Right atrium auricular region (tissue), 2 donors: ENCODE measurements at places on chromosomes 16 and 17.

GRCh38 chr16:15790458-15790857, 66.4 kb downstream of the MYH11 start:
- no peak for DNase-seq

DNA sequence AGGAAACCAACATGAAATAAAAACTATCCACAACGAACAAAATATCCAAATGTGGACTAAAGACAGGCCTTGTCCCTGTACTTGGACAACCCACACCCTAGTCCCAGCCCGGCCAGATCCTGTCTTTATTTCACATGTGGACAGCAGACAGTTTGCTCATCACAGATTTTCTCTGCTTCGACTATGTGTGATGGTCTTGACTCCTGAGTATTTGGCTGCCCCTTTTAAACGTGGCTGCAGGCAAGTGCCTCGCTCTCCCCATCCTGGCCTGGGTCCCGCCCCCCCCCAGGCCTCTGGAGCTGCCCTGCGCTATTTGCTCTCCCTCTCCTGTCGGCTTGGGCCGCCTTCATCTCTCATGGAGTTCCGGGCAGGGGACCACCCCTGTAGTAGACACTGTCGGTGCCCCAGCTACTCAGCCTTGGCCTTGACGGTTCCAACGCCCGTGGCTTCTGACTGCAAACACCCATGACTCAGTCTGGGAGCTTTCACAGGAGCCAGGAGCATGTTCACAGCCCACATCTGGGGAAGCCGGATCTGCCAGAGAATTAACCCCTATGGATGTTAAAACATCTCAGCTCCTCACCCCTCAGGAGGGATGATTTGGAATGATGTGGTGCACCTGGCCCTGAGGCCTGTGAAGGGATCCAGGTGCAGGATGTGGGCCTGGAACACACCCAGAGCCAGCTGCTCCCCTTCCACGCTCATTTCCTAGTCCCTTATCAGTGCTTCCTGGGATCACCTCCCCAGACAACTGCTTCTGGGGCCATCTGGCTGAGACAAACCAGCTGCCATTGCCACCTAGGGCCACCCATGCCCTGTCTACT, 229.7 kb upstream of the RPL38 start:
- no peak for DNase-seq

DNA sequence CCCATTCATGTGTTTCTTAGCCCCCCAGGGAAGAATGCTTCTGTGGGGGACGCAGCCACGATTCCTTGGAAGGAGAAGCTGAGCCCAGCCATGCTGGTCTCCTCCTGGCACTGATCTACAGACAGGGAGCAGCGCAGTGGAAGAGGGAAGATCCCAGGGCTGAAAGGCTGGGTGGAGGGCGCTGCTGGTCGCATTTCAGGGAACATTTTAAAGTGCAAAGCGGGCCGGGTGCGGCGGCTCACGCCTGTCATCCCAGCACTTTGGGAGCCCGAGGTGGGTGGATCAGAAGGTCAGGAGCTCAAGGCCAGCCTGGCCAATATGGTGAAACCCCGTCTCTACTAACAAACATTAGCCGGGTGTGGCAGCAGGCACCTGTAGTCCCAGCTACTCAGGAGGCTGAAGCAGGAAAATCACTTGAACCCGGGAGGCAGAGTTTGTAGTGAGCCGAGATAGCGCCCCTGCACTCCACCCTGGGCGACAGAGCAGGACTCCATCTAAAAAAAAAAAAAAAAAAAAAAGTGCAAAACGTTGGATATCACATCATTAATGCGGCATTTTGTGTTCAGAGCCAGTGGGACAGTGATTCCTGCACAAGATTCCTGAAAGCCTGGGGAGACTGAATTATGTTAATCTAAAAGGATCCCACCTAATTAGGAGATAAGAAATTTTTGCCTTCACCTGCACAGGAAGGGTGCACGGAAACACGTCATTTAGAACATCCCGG, 558 bp upstream of the CHMP6 start:
- DNase-seq: no peak

DNA sequence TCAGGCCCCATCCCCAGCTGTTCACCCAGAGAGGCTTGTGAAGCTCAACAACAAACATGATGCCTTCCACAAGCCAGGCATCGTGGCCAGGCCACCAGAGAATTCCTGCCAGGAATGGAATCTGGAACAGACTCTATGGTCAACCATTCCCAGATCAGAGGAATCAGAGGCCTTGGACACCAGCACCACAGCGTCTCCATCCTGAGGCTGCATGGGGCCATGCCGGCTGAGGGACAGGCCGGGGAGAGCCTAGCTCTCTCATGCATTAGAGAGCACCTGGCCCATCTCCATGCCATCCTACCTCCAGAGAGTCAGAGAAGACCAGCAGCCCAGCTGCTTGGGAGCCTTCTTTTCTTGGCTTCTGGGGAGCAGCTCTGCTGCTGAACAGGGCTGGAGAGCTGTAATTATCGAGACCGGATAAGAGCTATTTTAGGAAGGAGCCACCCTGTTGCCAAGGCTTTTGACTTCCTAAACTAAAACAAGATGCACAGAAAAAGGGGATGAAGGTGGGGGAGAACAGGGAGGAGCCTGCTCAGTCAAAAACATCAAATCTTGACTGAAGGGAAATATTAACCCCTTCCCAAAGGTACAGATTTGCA, 24.5 kb upstream of the MTMR4 start:
- no peak for DNase-seq

- no peak for DNase-seq
These were observed 24.1 kb downstream of the ANKRD40 start for GRCh38 chr17:50683434-50684287.

DNA sequence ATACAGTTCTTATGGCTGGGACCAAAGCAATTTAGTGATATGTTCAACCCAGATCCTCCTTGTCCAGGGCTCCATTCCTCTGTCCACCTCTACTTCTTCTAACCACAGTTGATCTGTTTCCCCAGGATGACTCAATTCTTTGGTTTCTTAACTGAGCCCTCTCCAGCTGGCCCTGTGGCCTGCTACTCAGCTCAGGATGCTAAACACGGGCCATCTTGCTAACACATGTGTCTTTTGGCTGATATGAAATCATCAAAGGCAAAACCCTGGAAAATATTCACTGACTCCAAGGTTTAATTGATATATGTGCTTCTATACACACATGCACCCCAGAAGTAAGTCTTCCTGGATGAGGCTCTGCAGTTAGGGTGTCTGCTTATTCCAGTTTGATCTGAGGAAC, 43.8 kb downstream of the SHISA6 start:
- DNase-seq: no peak
